CD4-positive, alpha-beta T cell treated with Interleukin-21 for 1 hour (primary cell): ENCODE measurements at places on chromosomes 13 and 19.

DNA sequence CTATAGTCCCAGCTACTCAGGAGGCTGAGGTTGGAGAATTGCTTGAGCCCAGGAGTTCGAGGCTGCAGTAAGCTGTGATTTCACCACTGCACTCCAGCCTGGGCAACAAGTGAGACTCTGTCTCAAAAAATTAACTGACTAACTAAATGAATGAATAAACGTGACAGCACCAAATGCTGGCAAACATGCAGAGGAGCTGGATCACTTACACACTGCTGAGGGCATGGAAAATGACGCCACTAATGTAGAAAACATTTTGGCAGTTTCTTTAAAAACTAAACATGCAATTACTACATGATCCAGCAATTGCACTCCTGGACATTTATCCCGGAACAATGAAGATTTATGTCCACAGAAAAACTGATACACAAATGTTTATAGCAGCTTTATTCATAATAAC lies 31.3 kb upstream of the GTF3A start:
- no peak for DNase-seq

DNA sequence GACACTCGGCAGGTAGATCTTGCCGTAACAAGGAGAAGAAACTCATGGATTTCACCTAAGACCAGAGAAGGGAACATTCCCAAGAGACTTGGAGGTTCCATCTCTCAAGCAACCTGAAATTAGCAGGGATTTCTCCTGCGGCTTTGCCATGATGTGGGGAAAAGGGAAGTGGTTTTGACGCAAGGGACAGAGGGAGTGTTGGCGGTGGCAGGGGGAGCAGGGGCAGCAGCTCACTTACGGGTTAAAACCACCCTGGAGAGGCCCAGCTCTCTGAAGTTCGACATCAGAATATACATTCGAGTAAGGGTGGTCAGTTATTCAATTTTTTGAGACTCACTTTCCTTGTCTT lies 76.1 kb upstream of the POMP start:
- no peak for DNase-seq

DNA sequence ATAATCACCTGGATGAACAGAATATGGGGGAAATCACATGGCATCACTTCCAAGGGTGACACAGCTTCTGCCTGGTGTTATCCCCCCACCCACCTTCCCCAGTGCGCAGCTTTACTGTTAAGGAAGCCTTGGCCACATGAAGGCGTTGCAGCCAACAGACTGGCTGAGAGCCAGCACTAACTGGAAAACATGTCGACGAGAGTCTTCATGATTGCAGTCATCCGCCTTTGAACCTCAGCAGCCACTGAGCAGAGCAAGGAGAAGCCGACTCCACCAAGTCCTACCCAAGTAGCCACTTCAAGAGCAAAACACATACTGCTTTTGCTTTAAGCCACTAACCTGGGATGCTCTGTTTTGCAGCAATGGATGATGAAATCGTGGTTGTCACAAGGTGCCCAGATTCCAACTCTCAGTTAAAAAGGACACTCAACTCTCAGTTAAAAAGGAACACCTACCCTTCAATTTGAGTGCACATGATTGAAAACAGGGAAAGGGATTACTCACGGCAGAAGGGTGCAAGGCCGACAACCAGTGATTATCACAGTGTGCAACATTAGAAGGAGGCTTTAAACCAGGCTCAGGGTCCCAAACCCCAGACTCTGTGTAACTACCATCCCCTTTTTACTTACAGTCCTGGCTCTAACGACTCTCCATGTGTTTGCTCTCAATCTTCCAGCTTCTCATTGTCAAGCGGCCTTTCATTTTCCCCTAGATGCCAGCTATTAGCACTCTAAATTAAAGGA lies 149.1 kb downstream of the KLF12 start:
- DNase-seq, result peak; percentile 82

- DNase-seq, result no peak
Measured at GRCh38 chr19:45901912-45902650, at the start of gene MYPOP. Gene MYPOP (minus strand): TSS chr19:45902613. CDS start chr19:45901773, 840 bp downstream.

DNA sequence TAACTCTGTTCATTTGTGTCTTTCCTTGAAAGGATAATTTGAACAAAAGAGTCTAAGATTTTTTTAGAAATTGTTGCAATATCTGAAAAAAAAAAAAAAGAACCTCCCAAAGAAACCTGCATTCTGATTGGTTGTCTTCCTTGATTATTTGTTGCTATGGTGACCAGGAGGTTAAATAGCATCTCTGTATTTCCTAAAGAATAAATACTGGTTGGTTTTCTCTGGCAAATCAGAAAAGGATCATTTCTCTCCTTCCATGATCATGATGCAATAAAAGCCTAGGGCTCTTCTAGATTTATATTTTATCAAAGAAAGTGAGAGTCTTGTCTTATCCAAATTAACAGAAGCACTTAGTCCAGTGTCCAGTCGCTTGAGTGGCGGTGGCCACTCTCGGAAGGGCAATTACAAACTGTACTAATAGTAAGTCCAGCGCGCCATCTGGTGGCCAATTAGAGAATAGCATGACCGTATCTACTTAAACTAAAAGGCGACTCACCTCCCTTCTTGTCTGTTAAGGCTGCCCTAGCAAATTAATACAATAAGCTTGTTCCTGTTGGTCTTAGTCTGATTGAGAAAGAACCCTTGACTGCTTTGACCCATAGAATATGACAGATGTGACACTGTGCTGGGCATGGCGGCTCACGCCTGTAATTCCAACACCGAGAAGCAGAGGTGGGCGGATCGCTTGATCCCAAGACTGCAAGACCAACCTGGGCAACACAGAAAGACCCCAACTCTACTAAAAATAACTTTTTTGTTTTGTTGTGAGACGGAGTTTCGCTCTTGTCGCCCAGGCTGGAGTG lies 47.0 kb upstream of the PNMA8B start:
- DNase-seq, result peak; percentile 80

DNA sequence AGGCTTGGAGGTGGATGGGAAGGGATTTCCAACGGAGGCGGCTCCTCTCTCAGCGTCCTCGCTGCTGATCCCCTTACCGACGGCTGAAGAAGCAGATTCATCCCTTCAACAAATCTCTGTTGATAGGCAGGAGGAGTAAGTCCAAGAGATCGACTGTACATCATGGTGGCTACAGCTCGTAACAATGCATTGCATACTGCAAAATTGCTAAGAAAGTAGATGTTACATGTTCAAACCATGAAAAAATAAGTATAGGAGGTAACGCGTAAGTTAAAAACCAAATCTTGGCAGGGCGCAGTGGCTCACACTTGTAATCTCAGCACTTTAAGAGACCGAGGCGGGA lies 468 bp upstream of the SLC39A3 start:
- DNase-seq, result no peak

DNA sequence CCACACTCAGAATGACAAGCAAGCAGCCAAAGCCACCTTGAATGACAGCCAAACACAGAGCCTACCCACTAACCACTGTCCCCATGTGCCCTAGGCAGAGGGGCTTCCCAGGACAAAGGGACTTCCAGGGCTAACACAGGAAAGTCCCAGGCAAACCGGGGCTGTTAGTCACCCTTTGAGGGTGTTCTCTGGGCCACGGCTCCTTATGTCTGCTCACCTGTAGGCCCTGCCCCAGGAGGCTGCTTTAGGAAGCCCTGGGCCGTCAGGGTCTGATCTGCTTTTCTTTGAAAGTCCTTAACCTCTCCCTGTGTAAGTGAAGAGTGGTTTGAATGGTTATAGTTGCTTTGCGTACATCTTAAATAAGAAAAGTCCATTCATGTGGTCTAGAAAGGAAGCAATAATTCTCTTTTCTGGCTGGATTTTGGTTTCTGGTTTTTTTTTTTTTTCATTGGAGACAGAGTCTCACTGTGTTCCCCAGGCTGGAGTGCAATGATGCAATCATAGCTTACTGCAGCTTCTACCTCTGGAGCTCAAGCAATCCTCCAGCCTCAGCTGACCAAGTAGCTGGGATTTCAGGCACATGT lies 161.4 kb downstream of the EFNB2 start:
- no peak for DNase-seq

DNA sequence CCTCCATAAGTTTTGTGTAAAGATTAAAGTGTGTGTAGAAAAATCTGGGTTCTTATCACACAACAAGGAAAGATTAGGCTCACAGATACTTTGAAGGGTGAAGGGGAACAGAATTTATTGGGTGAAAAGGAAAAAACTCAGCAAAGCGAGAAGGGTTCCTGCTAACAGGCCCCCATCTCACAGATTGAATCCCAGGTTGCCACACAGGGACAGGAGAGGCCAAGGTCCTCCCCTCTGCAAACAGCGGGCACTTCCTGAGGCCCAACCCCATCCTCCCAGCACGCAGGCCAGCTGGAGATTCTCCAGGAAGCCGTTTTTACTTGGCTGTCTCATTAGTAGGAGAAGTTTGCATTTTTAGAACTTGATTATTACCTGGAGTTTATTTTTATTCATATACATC lies 15.2 kb upstream of the ERCC5 start:
- no peak for DNase-seq

- DNase-seq, result no peak
Measured at GRCh38 chr19:13797870-13798269, 2.6 kb downstream of the ZSWIM4 start.

DNA sequence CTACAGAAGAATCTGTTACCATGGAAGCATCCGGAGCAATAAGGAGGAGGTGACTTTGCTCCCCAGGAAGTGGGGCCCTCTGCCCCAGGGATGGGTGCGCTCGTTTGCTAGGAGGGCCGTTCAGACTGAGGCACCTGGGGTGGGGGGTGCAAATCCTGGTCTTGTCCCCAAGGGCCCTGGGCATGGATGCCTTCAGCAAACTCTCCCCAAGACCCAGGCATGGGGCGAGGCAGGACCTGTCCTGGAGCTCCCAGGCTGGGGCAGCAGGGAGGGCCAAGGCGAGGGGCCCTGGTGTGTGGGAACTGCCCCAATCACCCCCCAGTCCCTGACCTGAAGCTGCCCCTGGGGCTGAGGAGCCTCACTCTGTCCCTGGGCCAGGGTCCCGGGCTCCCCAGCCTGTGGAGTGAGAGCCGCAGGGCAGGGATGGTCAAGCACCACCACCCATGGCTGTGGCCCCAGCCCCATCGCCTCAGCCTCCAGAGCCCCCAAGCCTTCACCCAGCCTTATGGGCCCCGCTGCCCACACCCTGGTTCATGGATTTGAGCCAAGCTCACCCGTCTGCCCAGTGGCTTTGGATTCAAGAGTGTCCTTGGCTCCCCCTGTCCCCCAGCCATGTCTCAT lies 240.6 kb upstream of the SGCG start:
- no peak for DNase-seq

- DNase-seq, result no peak
Measured at GRCh38 chr19:20313894-20314293, 146.9 kb downstream of the ZNF486 start.

- DNase-seq, result no peak
Measured at GRCh38 chr13:38941353-38941945, 49.2 kb downstream of the STOML3 start.

- no peak for DNase-seq
Measured at GRCh38 chr19:44113784-44114390, 688 bp downstream of the ZNF225 start.

GRCh38 chr13:45933203-45933908 lies 81.8 kb upstream of the SIAH3 start:
- no peak for DNase-seq

DNA sequence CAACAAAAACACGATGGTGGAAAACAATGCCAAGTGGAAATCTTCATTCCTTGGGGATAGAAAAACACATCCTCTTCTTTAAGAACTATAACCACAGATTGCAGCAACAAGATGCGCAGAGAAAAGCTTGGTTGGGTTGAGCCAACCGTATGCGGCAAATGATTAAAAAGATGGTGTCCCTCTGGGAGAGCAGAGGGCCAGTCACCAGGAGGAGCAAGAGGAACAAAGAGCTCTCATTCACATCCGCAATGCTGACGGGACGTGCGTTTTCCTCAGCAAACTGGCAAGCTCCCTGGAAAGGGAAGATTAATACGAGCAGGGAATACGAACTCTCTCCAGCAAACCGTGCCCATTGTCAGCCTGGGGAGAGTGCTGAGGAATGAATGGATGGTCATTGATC lies 141.6 kb downstream of the KATNAL1 start:
- no peak for DNase-seq

DNA sequence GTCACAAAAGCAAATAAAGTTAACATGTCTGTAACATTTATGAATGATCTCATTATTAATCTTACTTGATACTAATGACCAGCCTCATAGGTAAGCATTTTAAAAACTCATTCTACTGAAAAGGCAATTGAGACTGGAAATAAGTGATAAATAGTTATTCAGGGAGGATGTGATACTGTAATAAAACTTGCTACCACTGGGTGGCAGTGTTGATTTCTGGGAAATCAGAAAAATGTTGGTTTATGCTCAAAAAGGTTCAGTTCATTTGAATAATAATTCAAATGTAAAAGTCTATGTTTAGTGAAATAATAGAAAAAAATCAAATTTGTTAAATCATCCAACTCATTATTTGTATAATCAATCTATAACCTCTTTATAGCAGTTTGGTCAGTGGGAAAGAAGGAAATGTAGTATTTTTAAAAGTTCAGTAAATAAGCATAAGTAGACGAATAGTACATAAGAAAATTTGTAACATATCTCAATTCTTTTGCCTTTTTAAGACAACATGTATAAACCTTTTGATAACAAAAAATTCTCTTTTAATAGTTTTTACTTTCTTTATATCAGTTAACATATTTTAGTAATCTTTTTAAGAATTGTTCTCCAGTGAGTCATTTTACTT lies 9.6 kb downstream of the ABHD13 start:
- DNase-seq, result peak; percentile 60

- peak; percentile 75 for DNase-seq
Measured at GRCh38 chr19:19602136-19602712, 16.3 kb downstream of the PBX4 start.

DNA sequence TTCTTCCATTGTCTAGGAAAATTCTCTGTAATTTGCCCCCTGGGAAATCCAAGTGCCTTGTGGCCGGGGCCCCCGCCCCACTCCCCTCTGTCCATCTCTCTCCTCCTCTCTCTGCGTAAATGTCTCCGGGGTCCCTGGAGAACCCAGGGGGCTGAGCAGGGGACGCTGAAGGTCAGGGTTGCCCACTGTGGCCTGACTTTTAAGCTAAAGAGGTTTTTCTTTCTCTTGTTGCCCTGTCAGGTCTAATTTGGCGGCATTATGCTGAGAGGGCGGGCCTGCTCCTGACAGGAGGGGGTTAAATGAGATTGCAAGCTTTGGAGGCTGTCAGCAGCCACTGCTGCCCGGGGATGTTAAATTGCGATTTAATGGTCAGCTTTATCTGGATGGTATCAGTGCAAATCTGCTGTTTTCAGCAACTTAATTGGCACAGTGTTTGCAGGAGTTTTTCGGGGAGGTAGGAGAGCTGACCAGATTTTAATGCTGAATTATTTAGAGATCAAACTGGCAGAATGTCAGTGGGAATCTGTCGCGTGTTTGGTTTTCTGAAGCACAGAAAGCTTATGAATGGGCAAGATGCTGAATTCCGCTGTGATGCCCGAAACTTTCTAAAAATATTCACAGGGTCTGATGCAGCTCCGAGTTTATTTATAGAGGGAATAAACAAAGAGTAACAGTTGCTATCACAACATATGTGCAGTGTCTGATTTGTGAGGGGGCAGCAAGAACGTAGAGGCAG lies 93.2 kb upstream of the SOX1 start:
- DNase-seq, result no peak
